ENCODE measurements at places on chromosomes 7 and 10. TPM values are rescaled to one million over a fixed set of nuclear protein-coding genes. Genes with fewer than 3 reads are reported as not detected.

DNA sequence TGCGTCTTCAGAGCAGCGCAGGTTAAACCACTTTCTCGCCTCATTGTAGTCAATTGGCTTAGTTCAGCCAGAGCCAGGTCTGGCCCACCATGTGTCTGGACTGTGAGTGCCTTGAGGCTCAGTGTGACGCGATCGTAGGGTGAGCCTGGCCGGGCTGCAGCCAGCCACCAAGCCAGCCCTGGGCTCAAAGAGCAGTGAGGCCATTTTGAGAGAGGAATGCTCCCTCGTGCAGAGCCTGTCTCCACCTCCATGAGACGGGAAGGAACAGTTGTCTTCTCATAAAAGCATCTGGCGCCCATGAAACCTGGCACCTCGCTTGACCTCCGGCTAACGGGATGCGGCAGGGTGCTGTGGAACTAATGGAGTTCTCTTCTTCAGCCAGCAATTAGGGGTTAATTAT lies 34.5 kb downstream of the LHPP start:
- DNase-seq, result no peak

DNA sequence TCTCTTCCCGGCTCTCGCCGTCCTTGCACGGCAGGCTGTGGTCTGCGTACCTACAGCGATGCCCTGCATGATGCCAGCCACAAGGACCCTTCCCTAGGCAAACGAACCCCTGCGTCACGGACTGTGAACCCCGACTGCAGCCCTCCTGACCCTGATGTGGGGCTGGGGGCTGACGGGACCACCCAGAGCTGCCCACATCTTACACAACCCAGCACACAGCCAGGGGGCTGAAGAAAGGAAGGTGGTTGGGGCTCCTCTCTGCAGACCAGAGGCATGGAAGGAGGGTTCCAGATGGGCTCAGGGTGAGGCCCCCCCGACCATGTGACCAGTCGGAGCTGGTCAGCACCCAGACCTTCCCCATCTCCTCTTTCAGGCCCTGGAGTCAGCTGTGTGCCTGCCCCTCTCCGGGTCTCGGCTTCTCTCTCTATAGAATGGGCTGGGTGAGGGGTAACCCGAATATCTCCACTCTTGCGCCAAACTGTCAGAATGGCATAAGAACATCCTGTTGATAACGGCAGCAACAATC lies 41.4 kb downstream of the EBF3 start:
- DNase-seq, result no peak

DNA sequence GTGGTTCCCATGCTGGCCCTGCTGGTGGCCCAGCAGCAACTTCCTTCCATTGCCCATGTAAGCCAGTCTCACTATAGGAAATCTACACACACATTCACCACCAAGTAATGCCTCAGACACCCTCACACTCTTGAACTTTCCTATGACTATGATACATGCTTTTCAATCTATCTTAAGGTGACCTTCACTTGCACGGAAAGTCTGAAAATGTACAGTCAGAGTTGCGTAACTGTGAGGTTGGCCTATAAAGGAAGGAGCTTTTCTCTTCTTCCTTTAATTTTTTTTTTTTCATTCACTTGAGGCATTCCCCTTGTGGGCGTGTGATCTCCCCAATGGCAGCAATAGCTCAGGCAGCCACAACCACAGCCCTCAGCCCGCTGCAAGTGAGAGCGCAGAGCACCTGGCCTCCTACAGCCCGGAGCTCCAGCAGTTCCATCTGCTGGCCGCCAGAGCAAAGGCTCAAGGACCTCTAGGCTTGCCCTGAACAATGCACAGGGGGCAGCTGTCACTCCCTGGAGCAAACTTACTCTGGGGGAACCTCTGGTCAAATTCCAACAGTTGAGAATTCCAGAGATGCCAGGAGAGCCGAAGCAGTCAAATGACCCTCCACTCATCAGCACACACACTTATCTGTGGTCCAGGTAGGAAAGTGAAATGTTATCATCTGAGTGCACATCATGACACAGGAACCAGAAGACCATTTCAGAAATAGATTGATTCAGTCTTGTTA lies 123.1 kb upstream of the ADO start:
- DNase-seq, result no peak

DNA sequence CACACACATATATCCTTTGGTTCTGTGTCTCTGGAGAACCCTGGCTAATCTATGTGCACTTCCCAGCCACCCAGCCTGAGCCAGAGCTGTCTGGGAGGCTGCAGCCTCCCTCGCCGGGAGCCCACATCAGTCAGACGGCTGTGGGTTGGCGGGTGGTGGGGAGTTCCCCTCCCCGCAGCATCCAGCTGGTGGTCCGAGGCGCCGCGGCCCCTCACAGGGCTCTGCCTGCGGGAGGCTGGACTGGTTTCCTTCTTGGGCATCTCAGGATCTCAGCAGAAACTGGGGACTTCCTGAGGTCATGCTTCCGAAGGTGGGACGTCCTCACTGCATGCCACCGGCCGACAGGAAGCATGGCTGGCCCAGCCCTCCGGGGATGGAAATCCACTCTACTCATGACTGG lies 22.0 kb upstream of the PSMG3 start:
- no peak for DNase-seq

- no peak for DNase-seq
Observed at GRCh38 chr7:21077602-21078001, 290.9 kb upstream of the SP8 start.

GRCh38 chr7:23742051-23742450 lies 32.0 kb downstream of the STK31 start:
- DNase-seq, result no peak

DNA sequence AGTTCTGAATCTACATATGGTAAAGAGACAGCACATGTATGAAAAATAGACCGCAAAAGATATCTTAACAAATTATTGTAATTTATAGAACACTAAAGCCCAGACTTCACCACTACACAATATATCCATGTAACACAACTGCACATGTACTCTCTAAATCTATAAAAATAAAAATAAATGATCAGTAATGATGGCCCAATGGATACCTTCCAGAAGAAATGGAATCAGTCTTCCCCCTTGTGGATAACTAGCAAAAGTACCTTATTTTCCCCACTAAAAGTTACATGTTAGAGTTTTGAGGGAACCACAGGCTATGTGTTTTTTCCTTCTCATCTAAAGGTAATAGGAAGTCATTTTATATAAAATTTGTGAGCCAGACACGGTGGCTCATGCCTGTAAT lies 25.7 kb downstream of the C7orf25 start:
- no peak for DNase-seq

GRCh38 chr7:48280100-48280499 lies 108.8 kb downstream of the ABCA13 start:
- DNase-seq, result no peak

DNA sequence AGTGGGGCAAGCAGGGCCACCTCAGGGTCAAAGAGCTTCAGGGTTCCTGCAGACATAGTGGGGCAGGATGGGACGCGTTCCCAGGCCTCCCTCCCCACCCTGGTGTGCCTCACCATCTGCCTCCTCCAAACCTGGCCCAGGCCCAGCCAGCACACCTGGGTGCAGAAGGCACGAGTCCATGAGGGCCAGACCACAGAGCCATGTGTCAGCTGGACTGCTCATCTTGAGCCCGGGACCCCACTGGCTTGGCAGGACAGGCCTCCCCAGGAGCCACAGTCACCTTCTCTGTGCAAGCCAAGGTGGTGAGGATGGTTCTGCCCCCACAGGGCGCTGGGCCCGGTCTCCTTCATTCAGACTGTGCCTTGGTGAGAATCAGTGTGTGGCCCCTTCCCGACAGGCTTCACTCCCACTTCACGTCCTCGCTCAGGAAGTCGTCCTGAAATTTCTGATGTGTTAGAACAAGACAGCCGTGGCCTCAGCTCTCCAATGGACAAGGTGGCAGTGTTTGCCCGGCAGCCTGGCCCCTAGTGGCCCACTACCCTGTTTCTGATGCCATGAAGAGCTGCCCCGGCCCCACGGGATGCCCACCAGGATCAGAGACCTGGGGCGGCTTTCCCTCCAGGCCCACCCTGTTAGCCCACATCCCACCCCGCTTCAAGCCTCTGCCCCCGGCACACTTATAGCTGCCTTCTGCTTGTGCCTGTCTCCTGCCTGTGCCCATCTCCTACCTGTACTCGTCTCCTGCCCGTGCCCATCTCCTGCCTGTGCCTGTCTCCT lies 59.6 kb upstream of the EBF3 start:
- DNase-seq, result no peak

DNA sequence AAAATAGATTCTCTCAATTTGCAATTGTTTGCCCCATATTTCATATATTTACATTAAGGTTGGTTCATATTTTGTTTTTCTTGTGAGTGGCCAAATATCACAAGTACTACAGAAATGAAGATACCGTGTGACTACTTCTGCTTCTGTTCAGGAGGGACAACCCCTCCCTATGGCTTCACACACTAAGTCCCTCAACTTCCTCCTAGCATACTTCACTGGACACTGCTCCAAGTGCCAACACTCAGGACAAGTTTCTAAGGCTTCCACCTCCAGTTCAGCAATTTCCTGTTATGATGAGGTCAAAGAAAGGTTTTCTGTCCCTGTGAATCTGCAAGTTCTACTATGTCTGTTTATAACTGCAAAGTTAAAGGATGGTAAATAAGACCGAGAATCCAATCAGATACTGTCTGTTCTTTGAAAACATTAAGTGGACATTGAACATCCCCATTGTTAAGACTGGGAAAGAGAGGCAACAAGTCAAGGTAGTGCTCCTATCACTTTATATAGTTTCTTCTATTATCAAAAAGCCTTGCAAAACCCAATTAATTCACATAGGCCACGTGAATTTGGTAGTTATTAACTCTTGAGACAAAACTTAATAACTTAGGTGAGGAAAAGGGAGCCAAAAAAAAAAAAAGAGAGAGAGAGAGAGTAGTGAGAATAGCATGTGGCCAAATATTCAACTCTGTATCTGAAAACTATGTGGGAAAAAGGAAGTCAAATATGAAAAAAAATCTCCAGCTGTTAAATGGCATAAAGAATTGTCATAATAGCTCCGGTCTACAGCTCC lies 81.3 kb upstream of the DKK1 start:
- no peak for DNase-seq

DNA sequence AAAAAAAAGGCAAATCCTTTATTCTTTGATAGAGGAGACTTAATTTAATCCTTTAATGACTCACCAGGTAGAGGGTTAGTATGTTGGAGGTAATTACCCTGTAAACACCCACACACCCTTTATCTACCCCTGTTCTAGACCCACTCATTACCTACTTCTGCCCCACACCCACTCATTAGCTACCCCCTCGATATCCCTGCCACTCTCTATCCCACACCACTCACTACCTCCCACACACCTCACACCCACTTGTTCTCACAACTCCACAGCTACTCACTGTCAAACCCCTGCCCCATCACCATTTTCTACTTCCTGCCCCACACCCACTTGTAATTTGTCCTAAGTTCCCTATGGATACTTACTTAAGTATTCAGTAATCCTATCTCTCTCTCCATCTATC lies 49.7 kb downstream of the SEC61G start:
- DNase-seq, result no peak

- no peak for DNase-seq
Observed at GRCh38 chr7:55019191-55019690, 424 bp downstream of the EGFR start.

DNA sequence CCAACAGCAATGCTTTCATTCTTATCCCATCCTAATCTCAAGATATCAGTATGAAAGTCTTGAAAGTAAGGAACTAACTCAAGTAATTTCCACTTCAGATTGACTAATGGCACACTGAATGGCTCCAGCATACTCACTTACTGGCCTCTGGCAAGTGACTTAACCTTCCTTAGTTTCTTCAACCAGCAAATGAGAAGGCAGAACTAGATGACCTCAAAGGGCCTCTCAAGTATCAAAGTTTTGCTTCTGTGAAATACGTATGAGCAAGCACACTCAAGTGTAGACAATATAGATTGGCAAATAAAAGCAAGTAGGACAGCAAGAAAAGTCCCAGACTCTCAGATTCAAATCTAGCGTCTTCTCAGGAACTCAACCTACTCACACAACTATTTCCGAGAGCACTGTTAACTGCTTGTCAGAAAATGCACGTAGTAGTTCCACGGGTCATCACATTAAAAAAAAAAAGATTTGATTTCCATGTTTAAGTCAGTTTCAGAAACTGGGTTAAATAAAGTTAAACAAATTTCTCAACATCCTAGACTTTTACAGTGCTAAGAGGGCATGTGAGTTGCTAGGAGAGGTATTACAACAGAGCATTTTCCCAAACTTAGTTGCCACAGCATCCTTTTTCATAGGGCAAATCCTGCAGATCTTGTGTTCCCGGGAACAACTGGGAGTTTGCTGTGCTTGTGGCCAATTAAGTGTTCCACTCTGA lies 276.9 kb upstream of the KLF14 start:
- no peak for DNase-seq

DNA sequence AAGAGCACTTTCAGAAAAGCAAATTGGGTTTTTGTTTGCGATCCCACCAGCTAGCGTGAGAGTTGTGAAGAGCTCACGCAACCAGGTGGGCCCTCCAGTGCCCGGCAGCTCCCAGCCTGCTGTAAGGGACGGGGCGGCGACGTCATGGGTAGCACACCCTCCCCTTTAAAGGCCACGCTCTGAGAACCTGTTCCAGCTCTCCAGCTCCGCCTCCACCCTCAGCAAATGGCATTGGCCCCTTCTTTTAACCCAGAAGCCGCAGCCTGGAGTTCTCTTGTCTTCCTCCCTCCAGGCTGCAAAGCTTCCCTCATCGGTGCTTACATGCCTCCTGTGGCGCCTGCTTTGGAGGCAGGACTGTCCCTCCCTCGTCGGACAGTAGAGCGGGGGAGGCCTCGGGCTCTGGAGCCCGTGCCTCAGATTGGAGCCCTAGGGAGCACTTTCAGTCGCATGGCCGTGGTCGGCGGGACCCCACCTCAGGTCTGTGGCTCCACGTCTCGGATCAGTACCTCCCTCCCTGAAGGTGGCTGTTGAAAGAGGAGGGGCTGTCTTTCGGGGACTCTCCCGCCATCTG lies 32.9 kb downstream of the WIPI2 start:
- no peak for DNase-seq

DNA sequence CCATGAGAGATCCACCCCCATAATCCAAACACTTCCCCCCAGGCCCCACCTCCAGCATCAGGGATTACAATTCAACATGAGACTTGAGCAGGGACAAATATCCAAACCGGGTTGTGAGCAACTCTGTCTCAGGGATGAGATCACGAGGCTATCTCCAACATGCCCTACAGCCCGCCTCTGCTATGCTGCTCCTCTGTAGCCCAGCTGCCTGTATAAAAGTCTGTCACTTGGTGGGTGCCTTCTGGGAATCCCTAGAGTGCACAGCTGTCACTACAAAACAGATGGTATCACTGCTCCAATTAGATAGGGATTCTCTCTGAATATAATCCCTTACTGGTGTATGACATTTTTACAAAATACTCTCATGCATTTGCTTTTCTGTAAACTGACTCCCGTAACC lies 114.9 kb upstream of the NANOS1 start:
- no peak for DNase-seq

- DNase-seq, result no peak
Observed at GRCh38 chr10:52472406-52473146, 158.5 kb downstream of the DKK1 start.

The TCTN3 gene
- 41.1 TPM for total RNA-seq

The NPFFR1 gene
- not detected for total RNA-seq

The VGF gene
- 0.24 TPM for total RNA-seq

The LIPM gene
- total RNA-seq, result not detected

The MOGAT3 gene
- not detected for total RNA-seq

The GBX1 gene
- total RNA-seq, result not detected
